ENCODE measurements at places on chromosomes 4 and X. TPM values are rescaled to one million over a fixed set of nuclear protein-coding genes. Genes with fewer than 3 reads are reported as not detected.

MXRA5 gene
- not detected for total RNA-seq

- DNase-seq: peak; percentile 32
Measured at GRCh38 chrX:150570512-150570911, 2.1 kb downstream of the MTM1 start.

DNA sequence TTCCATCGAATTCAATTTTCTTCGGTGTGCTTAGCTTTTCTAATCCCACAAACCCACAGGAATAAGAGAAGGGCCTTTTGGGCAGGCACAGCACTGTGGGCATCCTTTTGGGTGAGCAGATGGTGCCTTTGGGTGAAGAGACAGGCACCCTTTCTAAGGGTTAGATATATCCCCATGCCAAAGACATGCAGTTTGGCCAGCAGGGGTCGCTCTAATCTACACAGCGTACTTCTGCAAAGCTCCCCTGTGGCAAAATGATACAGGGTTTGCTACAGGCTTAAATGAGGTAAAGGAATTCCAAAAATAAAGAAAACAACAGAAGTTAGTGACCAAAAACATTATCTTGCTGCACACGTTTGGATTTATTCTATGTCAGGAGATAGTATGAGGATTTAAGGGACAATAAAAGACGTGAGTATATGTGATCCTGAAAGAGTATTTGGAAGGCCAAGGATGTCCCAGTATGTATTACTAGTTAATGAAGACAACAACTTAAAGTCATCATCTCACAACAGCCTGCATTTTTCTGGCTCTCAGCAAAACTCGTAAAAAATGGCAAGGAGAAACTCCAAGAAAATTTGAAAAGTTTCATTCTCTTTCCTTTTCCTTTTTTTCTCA, 49.5 kb downstream of the PHEX start:
- DNase-seq: peak; percentile 75

TLR1 gene
- total RNA-seq: 0.40 TPM

GRCh38 chrX:134990801-134991481, at the start of gene SMIM10:
Gene SMIM10, plus strand, starts transcription at chrX:134990991. Its CDS starts 105 bp downstream, at chrX:134991096.
- DNase-seq: no peak

- DNase-seq: peak; percentile 46
Measured at GRCh38 chr4:176660561-176660960, 132.2 kb downstream of the VEGFC start.

PRRG3 gene
- total RNA-seq: not detected

GRCh38 chr4:2070421-2071251, 11.5 kb downstream of the NAT8L start:
- no peak for DNase-seq

- no peak for DNase-seq
Measured at GRCh38 chr4:182839256-182839655, 77.9 kb downstream of the DCTD start.

DNA sequence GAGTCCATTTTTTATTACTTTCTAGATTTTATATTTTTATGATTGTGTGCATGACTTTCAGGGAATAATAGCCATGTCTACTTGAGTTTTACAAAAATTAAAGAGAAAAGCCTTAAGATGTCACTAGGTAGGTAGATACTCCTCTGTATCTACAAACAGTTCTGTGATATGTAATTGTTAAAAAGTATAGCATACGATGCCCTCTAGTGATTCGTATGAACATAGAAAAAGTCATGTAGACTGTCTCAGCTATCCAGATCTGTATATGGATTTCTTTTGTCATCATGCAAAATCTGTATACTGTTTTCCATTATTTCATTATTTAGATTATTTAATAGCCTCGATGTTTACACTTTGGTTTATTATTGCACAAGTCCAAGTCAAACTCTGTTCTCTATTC, 856.6 kb downstream of the CENPC start:
- DNase-seq: peak; percentile 67

CHST7 gene
- total RNA-seq: 31.9 TPM

GRCh38 chr4:126637706-126638105, 995.1 kb upstream of the INTU start:
- DNase-seq: no peak

VEGFC gene
- total RNA-seq: 36.6 TPM

DNA sequence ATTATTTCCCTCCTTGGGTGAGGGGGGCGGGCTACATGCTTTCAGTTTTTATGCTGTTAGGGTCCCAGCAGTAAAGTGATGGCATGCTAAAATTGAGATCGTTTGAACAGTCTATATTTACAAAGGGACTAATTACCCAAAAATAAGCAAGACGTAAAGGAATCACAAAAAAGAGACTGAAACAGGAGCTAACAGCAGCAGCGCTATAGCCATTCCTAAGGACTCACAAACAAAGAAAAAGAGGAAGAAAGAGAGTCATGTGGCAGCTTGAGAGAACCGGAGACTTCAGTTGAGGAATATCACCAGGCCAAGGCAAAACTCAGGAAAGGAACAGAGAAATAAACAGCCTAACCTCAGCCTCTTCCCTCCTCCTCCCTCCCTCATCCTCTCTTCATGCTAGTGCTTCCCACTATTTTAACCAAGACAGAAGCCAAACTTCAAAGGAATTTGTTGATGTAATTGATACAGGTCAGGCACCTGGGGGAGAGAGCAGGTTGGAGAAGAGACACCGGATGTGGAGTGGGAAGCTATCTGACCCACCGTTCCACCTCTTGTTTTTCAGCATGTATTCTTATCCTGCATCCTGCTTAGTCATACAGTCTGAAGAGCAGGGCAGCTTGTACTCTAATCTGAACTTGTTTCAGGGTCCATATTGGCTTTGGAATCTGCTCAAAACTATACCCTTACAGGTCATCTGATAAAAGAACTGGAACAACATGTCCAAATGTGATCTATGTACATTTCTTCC, 383.7 kb downstream of the NAF1 start:
- DNase-seq: no peak

FOXR2 gene
- not detected for total RNA-seq

- peak; percentile 20 for DNase-seq
Measured at GRCh38 chr4:1511441-1512041, 105.3 kb upstream of the NKX1-1 start.

- peak; percentile 19 for DNase-seq
Measured at GRCh38 chr4:151294833-151295496, 18.0 kb downstream of the PRSS48 start.

- DNase-seq: no peak
Measured at GRCh38 chr4:66602622-66603021, 932.3 kb upstream of the EPHA5 start.

DNA sequence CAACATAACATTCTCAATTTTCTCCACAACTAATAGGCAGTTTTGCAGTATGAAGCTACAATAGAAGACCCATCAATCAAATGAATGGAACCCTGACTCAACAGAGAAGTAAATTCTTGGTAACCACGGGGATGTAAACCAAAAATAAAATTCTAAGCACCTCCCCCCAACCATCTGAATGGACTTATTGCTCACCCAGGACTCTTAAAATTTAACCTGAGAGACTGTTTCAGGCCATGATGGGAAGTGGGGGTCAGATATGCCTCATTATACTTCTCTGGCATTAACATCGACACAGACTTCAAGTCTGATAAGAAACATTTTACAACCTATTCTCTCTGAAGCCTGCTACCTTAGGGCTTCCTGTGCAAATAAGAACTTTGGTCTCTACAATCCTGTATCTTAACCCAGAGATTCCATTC, 620.9 kb downstream of the TLL1 start:
- peak; percentile 55 for DNase-seq

GRCh38 chrX:34849371-34849770, 93.2 kb upstream of the FAM47B start:
- peak; percentile 26 for DNase-seq

- DNase-seq: no peak
Measured at GRCh38 chr4:65651751-65652150, 18.5 kb downstream of the EPHA5 start.

- DNase-seq: no peak
Measured at GRCh38 chrX:121084903-121085611, 37.6 kb downstream of the GLUD2 start.

GRCh38 chr4:127446427-127446885, 186.3 kb upstream of the INTU start:
- no peak for DNase-seq

- no peak for DNase-seq
Measured at GRCh38 chrX:153303276-153304262, 18.0 kb downstream of the PNMA6F start.

- DNase-seq: peak; percentile 42
Measured at GRCh38 chr4:110224812-110225211, 26.4 kb upstream of the ELOVL6 start.

DNA sequence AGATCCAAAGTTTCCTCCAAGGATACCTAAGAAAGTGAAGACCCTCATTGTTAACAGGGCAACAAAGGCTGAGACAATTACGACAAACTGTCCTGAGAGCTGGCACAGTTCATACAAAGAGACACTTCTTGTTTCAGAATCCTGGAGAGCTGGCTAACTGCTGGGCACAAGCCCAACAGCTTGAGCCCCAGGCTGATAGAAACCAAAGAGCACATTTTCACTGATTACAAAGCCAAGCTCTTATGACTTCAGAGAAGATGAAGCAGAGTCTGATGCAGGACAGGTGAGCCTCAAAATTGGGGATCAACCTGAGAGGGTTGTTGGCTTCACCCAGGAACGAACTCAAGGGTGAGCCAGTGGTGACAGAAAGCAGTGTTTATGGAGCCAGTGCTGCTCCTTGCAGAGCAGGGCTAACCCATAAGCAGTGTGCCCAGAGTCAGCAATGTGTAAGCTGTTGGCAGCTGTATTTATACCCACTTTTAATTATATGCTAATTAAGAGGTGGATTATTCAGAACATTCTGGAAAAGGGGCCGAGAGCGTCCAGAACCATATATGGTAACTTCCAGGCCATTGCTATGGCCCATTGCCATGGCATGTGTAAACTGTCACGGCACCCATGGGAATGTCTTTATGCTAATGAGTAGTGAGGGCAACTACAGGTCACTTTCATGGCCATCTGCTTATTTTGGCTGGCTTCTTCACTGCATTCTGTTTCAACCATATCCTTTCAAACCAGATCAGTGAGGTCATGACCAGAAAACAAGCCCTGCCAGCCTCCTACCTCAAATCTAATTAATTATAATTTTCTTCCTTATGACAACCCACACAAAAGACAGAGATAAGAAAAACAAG, 183.7 kb downstream of the EVC2 start:
- DNase-seq: no peak

SLC6A14 gene
- total RNA-seq: not detected

NPNT gene
- total RNA-seq: 34.5 TPM

ALPK1 gene
- total RNA-seq: 4.2 TPM

DNA sequence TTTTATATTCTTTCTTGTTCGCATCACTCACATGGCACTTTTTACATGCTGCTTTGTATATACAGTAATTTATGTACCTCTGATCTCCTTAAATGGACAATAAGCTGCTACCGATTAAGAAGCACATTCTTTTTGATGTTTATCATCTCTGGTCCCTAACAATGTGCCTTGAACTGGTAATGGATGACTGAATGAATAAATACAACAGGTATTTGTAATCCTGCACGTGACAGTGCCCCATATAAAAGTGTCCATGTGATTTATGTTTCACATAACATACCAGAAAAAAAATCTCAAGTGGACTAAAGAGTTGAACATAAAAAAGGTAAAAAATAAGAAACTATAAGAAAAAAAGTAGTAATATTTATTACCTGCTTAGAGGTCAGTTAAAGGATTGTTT, 7.7 kb upstream of the SLAIN2 start:
- DNase-seq: peak; percentile 47

- DNase-seq: no peak
Measured at GRCh38 chr4:21155367-21155766, 455.1 kb downstream of the PACRGL start.

DNA sequence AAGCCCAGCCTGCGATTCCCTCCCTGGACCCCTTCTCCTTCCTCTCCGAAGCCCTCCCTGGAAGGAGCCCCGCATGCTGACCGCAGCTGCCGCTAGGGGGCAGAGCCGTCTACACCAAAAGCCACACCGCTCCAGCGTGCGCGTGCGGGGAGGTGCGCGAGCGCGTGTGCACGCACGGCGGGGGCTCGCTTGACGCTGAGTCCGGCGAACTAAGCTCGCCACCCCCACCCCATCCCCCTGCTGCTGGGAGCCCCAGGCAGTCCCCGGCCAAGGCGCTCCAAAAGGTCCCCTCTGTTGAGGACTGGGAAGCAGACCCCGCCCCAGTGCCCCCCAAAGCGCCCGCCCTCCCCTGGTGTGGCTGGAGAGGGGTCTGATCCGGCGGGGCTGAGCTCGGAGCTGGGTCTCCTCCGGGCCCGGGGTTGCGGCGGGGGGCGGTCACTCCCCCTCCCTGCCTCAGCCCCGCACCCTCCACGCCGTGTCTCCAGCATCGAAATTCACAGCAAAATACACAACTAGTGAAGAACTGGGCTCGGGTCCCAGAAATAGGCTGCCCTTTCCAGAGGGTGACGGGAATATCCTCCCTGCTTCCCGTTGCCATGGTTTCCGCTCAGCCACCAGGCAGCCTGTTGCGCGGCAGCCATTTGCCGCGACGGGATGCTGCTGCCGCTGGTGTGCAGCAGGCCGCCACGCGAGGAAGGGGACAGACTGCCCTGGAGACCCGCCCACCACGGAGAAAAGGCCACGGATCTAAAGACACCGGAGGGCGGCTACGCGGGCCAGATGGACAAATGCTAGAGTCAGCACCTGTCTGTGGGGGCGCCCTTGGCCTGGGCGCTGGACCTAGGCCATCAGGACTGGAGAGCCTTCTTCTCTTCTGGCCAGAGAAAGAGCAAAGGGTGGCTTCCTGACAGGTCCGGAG, 11.2 kb upstream of the CCNQ start:
- DNase-seq: peak; percentile 67

DNA sequence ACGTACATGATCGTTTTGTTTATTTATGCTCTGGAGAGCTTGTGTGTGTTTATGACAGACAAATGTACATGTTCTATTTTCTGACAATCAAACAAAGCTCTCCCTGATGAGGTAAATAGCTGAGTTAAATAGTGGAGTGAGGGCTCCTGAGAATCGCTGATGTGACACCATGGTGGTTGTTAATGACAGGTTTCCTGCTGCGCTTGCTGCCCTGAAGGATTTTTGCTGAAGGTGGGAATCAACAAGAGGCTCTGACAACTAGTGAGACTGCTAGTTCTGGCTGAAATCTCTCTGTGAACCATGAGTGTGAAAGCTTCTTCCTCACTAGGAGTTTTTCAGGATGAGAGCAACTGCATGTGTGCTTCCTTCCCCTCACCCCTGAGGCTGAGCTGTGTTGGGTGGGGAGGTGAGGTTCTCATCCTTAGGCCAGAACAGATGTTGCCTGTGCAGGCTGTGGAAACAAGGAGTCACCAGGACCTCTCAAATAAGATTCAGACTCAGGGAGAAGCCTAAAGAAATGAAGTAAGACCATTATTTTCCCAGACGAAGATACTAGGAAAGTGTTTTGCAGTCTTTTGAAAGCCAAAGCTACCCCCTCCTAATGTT, 173.4 kb upstream of the JADE1 start:
- DNase-seq: no peak

GRCh38 chrX:135477576-135477975, 42.9 kb upstream of the INTS6L start:
- DNase-seq: peak; percentile 81

ADGRG4 gene
- not detected for total RNA-seq

RPS6KA6 gene
- total RNA-seq: 4.7 TPM

KLB gene
- total RNA-seq: not detected

NWD2 gene
- total RNA-seq: under 0.01 TPM

GYG2 gene
- total RNA-seq: 0.58 TPM
